ENCODE measurements at places on chromosomes 1 and 21. TPM values are rescaled to one million over a fixed set of nuclear protein-coding genes. Genes with fewer than 3 reads are reported as not detected.

SAMD11 gene
- polyA plus RNA-seq: 52.8 TPM

DYNLT5 gene
- polyA plus RNA-seq: not detected

DENND2C gene
- 0.16 TPM for polyA plus RNA-seq

DNA sequence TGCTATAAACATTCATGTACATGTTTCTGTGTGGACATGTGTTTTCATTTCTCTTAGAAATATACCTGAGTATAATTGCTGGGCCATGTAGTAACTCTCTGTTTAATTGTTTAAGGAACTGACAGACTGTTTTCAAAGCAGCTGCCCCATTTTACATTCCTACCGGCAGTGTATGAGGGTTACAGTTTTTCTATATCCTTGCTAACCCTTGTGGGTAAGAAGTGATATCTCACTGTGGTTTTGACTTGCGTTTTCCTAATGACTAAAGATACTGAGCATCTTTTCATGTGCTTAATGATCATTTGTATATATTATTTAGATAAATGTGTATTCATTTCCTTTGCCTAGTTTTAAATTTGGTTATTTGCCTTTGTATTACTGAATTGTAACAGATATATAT is 81.7 kb downstream of the DNM3 start:
- no peak for DNase-seq

ITGB3BP gene
- 33.5 TPM for polyA plus RNA-seq
